ENCODE measurements at places on chromosomes 3 and 15.

GRCh38 chr3:100093831-100094230, 20.5 kb downstream of the FILIP1L start:
- DNase-seq: no peak

DNA sequence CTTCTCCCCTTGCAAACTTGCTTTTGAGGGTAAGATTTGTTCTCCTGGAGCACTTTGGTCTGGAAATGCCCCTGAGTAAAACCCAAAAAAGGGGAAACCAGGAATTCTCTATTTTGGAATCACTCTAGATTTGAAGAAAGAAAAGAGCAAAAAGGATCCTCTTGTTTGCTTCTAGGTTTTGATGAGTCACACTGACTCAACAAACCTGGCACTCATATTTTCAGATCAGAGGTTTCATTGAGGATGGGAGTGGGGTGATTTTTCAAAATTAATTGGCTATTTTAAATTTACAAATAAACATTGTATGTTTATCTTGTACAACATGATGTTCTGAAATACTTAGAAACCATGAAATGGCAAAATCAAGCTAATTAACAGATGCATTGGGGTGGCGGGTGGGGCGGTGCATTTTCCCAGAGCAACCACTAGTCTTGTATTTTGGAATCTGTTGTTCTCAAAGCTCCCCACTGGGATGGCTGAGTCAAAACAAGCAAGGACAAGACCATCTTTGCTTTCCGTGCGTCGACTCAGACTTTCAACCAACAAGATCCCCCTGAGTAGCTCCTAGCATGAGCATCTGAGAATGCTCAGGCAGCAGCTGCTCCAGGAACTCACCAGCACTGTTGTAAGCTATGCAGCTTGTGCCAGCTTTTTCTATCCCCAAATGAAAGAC, 451.4 kb downstream of the WDR72 start:
- no peak for DNase-seq

DNA sequence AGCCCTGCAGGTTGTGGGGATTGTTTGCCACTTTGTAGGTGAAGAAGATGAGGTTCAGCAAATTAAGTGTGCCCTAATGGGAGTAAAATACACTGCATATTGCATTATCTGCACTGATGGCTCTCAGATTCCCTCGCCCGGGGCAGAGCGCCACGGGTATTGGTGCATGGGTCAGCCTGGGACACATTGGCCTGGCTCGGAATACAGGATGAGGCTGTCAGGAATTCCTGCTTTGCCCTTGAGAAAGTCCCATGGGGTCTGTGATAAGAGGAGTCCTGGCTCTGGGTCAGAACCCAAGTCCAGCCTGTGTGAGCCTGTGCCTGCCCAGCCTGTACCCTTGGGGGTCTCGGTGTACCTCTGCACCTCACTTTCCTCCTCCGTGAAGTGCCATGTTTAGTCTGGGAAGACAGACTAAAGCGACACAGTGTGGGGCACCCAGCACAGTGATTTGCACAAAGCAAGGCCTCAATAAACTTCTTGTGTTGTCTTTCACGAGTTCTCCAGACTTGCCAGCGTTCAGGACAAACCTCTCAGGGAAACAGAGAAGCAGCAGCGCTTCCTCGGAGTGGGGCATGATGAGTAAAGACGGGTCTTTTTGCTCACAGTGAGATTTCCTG, 107.6 kb downstream of the LRRK1 start:
- no peak for DNase-seq

DNA sequence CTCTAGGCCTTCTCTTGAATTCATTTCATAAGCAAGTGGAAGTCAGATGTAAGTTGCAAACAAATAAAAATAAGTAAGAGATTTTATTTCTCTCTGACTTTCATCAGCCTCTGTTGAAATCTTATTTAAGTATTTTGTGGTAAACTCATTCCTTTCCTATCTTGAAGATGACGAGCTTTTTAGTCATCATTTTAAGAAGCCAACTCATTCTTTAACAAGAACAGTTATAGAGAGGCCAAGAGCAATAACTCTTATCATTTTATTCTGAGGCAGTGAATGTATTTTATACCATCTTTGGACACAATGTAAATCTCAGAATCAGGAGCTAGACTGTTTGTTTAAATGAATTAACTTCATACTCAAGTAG, 147.5 kb upstream of the MBNL1 start:
- DNase-seq: no peak

GRCh38 chr3:171149526-171150116, 123.1 kb upstream of the SLC2A2 start:
- no peak for DNase-seq

DNA sequence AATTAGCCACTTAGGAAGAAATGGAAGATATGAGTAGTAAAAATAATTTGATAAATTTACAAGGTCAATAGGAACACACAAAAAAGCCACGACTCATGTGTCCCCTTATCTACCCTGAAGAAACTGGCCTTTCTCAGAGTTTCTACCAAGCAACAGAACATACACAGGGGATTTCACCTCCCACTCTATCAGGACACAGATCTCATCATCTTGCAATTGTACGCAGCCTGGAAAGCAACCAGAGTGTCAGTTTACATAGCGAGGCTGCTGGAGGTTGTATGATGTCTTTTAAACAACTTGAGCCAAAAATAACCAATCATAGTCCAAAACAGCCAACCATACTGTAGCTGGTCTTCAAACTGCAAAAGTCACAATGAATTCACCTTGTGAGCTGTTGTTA, 19.7 kb upstream of the LMOD3 start:
- DNase-seq: no peak

GRCh38 chr3:50008931-50009330, 69.0 kb downstream of the RBM6 start:
- no peak for DNase-seq

DNA sequence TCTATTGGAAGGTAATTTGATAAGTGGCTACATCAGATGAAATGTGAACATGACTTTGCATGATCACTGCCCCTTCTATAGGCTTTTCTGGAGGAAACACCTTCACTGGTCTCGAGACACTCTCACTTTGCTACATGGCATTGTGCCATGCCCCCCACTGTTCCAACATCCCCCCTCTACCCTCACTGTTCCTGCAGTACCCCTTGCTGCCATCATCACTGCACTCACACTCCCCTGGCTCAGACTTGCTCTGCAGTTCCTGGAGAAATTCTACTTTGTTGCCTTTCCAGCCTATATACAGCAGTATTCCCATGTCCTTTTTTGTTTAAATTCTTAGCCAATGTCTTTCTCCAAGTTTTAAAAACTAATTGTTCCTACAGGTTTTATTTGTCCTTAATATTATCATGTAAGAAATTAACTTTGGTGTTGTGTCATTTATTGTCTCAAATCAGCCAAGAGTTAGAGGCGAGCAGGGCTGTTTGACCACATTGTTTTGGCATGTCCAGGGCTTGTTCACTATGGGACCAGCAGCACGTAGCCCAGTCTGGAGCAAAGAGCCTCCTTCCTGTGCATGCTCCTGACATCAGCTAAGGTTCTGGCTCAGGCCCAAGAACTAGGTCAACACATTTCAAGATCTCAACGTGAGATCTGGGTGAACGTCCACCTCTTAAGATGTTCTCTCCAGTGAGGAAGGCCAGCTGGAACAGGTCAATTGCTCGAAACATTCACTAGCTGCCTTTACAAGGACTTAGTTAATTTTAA, 246.4 kb downstream of the SLC9A9 start:
- DNase-seq: no peak

- no peak for DNase-seq
Measured at GRCh38 chr15:38533926-38534325, 30.7 kb downstream of the RASGRP1 start.

GRCh38 chr3:13114811-13115575, 41.8 kb upstream of the IQSEC1 start:
- DNase-seq: no peak

- DNase-seq: peak; percentile 25
Measured at GRCh38 chr3:119469418-119470189, 841 bp downstream of the POGLUT1 start.

GRCh38 chr15:91974321-91974720, 120.8 kb downstream of the SLCO3A1 start:
- DNase-seq: no peak

DNA sequence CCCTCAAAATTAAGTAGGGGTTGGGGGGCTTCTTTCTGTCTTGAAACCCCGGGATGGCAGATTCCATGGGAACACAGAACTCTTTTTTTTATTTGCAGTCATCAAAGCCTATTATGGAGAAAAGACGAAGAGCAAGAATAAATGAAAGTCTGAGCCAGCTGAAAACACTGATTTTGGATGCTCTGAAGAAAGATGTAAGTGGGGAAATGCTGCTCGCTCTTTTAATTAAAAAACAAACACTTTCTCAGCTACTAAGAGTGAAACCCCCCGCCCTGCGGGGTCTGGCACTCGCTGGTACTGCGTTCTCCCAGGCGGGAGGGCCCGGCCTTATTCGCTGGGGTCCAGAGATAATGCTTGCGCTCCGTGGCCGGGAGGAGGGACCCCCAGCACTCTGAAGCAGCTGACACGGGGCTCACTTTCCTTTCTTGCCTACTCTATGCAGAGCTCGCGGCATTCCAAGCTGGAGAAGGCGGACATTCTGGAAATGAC, 615 bp downstream of the HES1 start:
- no peak for DNase-seq

DNA sequence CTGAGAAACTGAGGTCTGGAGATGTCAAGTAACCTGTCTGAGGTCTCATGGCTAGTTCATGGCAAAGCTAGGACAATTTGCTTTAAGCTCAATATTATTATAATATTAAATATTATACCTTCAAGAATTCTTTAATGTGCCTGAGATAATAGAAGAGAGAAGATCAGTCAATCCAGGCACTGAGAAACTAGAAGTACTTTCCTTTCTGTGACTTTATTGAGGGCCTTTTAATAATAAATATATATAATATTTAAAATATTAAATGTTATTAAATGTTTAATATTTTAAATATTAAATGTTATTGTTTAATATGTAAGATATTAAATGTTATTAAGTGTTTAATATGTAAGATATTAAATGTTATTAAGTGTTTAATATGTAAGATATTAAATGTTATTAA, 144.3 kb upstream of the DNAJC19 start:
- DNase-seq: no peak

DNA sequence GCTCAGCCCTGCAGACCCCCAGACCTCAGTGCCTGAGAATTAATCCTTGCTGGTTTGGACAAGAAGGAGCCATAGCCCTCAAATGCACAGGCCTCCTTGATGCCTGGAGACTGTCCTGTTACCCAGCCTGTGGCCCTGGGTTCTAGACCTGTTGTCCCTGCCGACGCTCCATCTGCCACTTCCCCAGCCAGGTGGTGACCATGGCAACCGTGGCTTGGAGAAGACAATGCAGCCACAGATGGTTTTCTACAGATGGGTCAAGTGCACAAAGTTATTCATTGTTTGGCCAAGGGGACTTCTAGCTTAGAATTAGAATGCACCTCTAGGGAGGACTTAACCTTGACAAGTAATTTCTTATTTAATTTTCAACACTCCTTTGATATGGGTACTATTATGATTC, 297.1 kb downstream of the UACA start:
- DNase-seq: no peak

GRCh38 chr15:74630284-74631086, 14.8 kb downstream of the CLK3 start:
- DNase-seq: no peak

GRCh38 chr3:16067837-16068471, 106.5 kb upstream of the GALNT15 start:
- DNase-seq: no peak

GRCh38 chr3:122533931-122534334, 19.2 kb upstream of the KPNA1 start:
- DNase-seq: no peak

DNA sequence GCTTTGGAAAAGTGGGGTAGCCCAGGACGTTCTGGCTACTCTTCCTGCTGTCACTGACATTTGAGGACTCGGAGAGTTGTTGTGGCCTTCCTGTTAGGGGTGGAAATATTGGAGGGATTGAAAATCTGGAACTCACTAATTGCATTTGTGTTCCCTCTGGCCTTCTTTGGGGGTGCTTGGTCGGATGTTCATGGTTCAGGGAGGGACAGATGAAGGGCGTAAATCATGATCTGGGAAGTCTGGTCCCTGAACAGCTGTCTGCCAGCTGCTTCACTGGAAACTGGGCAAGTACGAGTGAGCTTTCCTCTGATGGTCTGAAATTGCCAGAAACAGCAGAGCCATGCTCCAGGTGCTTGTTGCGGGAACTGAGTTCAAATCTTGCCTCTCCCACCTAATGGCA, 327.8 kb upstream of the C2CD4B start:
- no peak for DNase-seq

- DNase-seq: no peak
Measured at GRCh38 chr3:14803101-14803980, 15.4 kb upstream of the FGD5 start.

DNA sequence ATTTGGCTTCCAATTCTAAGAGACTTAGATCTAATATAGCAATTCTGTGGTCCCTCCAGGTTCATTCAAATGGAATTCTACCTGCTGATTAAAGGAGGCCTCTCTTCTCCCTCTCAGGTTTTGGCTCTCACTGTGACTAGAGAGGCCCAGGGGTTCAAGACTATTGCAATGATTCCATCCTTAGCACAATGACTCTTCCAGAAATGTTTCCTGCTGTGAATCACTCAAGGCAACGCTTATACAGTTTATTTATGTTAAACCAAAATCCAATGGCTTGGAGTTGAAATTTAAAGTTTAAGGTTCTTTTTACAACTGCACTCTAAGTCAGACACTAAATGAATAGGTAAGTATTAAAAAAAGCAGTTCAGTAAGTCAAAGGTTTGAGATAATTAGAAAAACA, 39.9 kb downstream of the IFT57 start:
- peak; percentile 88 for DNase-seq

DNA sequence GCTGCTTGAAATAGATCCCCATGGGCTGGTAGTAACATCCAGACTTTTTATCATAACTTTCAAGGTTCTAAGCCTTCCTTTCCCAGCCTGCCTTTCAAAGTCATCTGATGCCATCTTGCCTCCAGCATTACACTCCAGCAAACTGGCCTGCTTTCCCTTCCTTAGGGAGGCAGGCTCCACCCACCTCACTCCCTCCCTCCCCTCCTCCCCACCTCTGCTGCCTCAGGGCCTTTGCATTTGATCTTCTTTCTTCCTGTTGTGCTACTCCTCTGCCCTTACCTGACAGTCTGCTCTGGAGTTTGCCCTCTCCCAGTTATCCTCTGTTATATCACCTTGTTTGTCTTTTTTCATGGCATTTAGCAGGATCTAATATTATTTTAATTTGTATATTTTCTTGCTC, 319.5 kb downstream of the KCNH8 start:
- DNase-seq: no peak

DNA sequence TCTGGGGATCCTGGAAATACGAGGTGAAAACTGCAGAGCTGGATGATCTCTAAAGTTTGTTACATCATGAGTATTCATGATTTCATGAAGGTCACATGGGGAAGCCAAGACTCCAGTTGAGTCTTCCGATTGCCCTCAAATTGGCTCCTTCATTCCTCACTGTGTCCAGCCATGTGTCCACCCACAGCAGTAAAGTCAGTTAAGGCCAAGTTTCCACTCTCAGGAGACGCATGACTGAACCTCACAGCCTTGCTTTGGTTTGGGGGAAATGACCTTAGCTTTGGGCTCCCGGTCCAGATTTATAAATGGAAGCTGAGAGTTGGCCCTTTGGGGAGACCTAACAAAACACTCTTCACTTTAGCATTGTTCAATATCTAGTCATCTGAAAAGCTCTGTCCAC, 289.7 kb upstream of the MCTP2 start:
- no peak for DNase-seq

Measured in NCI-H2081 (cell line).